ENCODE measurements at places on chromosomes 1 and 21.

DNA sequence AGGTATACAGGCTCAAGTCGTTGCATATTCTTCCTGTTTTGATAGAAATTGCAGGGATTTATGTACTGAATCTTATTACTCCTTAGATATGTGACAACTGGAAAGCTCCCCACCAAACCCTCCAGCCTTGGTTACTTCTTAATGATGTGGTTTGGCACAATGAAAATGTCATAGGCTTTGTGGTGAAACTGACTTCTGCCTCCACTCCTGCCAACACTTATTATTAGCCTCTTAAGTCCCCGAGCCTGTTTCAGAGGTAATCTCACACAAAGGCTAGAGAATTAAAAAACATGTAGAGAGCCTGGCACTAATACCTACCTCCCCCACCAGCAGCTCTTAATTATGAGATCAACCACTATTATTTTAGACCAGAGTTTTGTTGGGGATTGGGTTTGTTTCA is 4.2 kb downstream of the COX20 start:
- no peak for DNase-seq

DNA sequence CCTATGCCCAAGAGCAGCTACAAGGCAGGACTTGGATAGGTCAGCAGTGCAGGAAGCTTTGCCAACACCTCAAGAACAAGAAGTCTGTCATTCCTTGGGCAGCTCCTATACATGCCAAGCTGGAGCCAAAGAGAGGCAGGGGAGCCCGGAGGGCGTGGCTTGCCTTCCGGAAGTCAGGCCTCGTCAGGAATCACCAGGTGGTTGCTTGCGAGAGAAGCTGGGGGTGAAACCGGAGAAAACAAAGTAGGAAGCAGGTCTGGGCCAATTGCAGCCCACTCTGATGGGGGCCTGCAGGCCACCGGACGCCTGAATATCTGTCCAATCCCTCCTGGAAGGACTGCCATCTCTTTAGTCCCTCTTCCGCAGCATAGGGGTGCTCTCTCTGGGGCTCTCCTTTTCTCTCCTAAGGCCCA is 794 bp upstream of the FAM76A start:
- no peak for DNase-seq

- DNase-seq = no peak
Observed at GRCh38 chr1:151710187-151710840, 6.3 kb downstream of the CELF3 start.

DNA sequence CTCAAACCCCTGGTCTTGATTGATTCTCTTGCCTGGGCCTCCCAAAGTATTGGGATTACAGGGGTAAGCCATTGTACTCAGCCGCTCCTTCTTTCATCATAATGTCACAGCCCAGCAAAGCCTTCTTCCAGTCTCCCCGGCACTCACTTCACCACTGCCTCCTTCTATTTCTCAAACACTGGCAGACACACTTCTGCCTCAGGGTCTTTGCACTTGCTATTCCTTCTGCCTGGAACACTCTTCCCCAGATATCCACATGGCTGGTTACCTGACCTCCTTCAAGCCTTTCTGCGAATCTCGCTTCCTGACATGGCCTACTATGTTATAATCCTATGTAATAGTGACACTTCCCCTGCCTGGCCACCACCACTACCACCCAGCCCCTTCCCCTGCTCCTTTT is 7.2 kb upstream of the SLC9A1 start:
- DNase-seq = no peak

DNA sequence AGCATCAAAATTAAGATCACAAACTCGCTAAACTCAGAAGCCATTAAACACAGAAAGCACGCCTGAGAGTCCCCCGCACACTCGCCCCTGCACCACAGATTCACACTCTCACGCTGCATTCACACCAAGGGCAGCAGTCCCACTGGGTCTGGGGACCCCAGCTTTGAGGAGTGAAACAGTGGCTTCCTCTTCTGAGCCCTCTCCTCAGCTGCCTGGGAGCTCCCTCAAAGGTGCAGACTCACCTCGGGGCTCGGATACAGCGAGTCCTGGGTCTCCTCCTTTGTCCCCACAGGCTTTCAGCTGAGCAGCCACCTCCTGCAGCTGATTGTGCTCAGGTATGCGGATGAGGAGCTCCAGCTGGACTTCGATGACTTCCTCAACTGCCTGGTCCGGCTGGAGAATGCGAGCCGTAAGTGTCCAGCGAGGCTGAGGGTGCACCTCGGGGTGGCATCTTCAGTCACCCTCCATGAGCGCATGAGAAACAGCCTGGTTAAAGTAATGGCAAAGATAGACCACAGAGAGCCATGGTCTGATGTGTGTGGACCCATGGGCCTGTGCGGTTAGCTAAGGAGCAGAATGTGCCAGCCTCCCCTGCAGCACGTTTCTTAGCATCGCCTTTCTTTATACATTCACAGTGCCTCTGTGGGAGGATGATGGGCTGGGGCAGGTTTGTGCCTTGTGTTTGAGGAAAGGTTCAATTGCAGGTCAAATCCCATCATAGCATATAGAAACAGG is 47.9 kb downstream of the CAPN9 start:
- DNase-seq = no peak

DNA sequence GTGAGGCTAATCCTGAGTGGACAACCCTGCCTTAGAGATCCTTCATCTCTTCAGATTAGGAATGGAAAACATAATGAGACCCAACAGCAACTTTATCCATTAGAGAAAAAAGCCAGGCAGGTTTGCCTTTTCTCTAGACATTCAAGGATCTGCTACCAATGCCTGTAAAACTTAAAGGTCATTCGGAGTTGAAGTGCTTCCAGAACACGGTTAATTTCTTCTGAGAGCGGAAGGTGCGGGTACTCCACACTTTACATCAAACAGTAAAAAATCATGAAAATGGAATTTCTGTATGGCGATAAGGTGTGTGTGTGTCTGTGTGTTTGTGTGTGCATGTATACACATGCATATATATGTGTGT is 65.2 kb upstream of the PRKACB start:
- no peak for DNase-seq

DNA sequence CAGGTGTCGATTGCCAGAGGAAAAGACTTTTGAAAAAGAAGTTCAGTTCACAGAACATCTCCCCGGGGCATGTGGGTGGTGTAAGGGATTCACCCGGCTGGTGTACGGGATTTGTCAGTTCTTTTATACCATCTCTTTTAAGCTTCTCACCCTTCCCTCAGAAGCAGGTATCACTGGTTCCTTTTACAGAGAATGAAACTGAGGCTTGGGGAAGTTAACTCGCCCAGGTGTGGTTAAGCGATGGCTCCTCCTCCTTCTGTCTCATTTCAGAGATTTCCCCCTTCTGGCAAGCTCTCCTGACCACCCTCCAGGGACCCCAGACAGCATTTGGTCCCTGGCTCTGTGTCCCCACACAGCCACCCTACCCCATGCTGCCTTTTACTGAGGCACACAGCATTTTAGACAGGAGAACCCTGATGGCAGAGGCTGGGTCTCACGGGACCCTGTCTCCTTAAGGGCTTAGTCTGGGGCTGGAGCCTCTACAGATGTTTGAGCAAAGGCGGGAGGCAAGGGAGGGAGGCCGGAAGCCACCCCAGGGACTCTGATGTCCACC is 2.8 kb upstream of the ECE1 start:
- DNase-seq = no peak
